EH (cell line): ENCODE measurements at places on chromosomes 3 and 15.

GRCh38 chr3:13451301-13451673 is 28.8 kb upstream of the HDAC11 start:
- no peak for DNase-seq

- peak; percentile 88 for DNase-seq
Measured at GRCh38 chr3:58066842-58067241, 58.6 kb downstream of the FLNB start.

- peak; percentile 81 for DNase-seq
Measured at GRCh38 chr3:24242012-24242698, 252.5 kb downstream of the THRB start.

- no peak for DNase-seq
Measured at GRCh38 chr3:168239287-168239686, 143.6 kb upstream of the GOLIM4 start.

DNA sequence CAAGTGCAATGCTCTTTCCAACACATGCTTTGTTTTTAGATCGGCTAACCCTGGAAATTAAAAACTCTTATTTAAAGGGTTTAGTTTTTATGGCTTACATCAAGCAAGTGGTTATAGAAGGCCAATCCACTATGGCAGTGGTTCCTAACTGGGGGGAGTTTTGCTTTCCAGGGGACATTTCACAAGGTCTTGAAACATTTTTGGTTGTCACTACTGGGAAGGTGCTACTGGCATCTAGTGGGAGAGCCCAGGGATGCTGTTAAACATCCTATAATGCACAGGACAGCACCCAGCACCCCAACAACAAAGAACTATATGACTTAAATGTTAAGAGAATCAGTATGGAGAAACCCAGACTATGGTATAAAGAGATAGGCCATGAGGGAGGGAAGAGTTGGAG is 439.0 kb downstream of the NTRK3 start:
- peak; percentile 21 for DNase-seq

DNA sequence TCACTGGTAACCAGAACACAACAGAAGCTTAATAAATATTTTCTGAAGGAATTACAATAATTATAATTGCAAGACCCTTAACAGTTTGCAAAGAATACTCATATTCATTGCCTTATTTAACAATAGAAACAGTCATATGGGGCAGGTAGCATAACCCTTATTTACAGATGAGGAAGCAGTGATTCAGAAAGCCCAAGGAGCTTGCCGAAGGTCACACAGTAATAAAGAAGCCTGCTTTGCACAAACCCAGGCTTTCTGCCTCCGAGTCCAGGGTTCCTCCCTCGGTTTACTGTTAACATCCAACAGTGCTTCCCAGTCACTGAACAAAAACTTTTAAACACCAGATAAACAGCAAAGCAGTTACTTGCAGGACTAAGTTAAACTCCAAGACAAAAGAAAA is 35.3 kb downstream of the SRGAP3 start:
- no peak for DNase-seq

DNA sequence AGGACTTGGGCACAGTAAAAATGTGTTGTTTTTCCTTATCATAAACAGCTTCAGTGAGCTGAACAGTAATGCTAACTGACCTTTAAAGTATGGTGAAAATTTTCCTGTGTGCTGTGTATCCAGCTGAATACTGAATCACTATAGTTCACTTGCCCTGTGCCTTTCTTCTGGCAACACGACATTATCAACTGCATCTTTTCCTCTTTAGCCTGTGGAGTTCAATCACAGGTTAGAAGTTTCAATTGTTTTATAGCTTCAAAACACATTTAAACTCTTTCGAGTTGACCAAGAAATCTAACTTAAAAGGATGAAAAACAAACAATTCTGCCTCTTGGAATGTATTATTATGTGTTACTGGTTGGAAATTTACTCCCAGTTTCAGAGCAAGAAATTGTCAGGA is 1120.7 kb upstream of the ALCAM start:
- no peak for DNase-seq

DNA sequence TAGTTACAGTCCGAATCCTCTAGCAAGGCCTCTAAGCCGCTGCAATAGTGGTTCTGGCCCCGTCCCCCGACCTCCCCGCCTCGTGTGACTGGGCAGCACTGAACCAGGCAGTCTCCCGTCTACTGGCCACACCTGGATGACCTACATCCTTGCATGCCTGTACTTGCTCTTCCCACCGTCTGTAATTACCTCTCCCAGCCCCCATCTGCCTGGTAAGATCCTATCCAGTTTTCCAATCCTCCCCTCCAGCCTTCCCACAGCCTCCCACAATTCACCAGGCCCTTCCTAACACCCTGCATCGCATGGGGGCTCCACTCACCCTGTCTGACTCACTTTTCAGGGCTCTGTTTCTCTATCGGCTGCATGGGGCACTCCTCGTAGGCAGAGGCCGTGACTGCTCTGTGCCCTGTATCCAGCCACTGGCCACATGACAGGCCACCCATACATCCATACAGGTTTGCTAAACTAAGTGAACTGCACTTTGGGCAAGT is 32.8 kb downstream of the XXYLT1 start:
- DNase-seq: no peak

- no peak for DNase-seq
Measured at GRCh38 chr3:61354604-61355003, 103.4 kb upstream of the FHIT start.

DNA sequence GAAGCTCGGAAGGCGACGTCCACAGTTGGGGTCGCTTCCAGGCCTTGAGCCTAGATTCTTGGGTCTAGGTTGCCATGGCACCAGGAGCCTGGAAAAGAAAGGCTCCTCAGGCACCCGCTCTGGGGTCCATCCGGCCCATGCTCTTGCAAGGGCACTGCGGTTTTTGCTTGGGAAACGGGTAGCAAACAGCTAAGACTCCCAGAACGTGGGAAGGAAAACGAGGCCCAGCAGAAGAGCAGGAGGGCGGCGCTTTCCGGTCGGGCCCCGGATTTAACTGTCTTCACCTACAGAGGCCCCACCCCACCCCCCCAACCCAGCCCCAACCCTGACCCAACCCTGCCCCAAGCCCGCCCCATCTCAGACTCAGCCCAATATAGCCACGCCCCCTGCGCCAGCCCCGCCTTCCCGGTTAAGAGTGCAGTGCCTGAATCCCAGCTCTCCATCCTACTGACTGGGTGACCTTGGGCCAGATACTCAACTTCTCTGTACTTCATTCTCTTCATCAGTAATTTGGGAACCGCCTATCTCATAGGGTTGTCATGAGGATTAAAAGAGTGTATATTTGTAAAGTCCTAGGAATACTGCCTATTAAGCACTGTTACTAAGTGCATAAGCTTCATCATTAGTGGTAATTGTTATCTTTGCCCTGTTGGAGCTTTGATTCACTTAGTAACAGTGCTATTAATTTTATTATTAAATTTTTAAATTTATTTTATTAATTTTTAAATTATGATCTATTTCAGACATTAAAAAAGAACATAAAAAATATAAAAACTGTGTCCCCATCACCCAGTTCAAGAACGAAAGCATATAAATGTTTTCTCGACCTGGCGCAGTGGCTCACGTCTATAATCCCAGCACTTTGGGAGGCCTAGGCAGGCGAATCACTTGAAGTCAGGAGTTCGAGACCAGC is 28.4 kb upstream of the SMAD6 start:
- DNase-seq: peak; percentile 51

DNA sequence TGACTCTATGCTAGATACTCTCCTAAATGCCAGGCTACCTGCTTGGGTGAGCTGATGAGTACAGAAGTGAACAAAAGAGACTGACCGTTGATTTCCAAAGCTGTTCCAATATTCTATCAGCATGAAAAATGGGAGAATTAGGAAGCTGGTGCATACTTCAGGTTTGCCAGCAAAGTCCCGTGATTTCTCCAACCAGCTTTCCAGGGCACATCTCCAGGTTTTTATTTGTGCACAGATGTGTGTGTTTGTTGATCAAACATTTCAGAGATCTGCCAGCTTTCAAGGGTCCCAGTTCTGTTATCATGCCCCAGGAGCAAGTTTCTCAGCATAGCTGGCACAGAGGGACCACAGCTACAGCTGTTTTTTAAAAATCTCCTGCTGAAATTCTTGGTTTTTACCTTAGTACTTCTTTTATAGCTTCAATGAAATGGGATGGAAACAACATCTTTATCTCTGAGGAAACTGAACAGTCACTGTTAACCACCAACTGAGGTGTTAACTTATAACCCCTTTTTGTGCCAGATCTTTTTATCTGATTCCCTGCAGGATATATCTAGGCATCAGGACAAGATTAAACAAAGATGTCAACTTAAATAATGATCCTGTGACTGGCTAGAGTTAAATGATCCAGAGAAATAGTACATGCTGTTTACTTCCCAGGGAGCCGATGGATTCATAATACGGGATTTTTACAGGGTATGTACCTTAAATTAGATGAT is 380.8 kb downstream of the GRM7 start:
- DNase-seq: no peak

GRCh38 chr3:3081381-3082233 is 28.6 kb downstream of the IL5RA start:
- DNase-seq: no peak

DNA sequence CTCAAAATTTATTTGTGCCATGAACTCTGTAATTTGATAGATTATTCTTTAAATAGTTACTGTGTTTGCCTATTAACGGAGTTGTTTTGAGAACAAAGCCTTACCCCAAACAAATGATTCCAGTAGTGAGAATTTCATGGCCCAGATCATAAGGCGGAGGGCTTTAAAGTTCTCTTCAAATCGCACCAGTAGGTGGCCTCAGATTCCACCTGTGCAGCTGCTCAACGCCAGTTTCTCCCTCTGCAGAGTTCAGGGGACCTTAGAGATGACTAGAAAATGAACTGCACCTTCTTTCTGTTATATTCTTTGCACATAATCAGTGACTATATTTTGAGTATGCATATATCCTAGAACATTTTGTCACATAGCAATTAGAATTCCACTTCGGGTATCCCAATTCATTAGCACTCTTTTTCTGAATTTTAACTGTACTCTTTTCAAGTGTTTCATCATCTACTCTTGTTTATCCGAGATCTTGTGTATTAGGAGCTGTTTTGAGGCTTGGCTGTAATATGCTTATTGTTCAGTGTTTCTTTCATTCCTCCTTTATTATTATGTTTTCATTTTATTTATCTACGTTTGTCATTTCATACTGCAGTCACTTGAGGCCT is 232.6 kb upstream of the CHRM5 start:
- DNase-seq: peak; percentile 37

- no peak for DNase-seq
Measured at GRCh38 chr15:34973512-34973911, 4.0 kb upstream of the AQR start.

GRCh38 chr15:74035121-74036017 is 40.9 kb downstream of the PML start:
- no peak for DNase-seq

DNA sequence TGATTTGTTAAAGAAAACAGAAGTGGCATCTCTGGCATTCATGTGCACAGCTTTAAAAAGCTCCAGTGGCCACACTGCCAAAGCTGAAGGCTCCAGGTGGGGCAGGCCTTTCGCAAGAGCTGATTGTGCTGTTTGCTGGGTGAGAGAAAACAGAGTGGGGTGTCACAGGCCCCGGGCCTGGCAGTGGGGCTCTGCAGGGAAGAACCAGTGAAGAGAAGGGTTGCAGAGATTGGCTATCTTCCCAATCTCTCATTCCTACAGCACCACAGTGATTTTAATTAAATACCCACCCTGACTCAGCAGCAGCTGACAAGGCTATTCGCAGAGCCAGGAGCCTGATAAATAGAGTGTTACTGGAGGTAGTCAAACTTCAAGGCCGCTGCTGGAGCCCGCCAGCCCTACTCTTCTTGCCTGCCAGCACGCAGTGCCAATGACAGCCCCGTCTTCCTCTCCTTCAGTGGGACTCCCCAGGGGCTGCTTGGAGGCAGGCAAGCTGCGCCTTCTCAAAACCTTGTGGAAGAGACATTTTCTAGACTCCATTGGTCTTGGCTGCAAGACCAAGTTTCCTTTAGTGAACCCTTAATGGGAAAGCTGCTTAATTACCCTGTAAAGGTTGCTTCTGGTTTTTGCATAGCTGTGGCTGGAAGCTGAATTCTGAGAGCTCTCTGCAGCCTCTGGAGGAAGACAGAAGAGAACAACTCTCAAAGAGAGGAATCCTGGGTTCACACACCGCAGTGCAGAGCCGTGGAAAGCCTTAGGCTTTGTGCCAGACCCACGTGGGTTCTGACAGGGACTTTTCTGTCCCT is 225.8 kb upstream of the SLCO3A1 start:
- no peak for DNase-seq

DNA sequence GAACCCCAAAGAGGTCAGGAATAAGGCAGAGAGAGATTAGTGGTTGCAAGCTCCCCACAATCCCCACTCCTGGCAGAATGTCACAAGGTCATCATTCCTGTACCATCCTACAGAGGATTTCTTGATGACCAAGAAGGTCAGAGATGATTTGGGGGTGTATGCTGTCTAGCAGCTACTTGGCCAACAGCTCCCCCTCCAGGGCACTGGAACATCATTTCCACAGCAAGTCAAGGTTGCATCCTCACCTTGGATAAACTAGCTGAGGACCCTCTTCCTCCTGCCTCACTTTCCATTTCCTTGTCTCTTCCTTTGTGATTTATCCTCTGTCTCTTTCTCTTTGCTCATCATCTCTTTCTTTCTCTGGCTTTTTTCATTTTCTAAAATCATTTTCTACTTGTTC is 106.3 kb downstream of the PROS1 start:
- DNase-seq: no peak

- DNase-seq: peak; percentile 77
Measured at GRCh38 chr3:30370681-30371271, 235.6 kb upstream of the TGFBR2 start.

- peak; percentile 7 for DNase-seq
Measured at GRCh38 chr3:169295126-169295525, 368.4 kb downstream of the MECOM start.

GRCh38 chr3:81299481-81299880 is 462.0 kb downstream of the GBE1 start:
- no peak for DNase-seq

GRCh38 chr3:140529096-140529495 is 148.8 kb upstream of the TRIM42 start:
- DNase-seq: peak; percentile 33

GRCh38 chr3:23537101-23537551 is 268.6 kb upstream of the UBE2E1 start:
- DNase-seq: no peak

- no peak for DNase-seq
Measured at GRCh38 chr3:106018929-106019550, 150.2 kb upstream of the CBLB start.

- peak; percentile 16 for DNase-seq
Measured at GRCh38 chr15:79593119-79593869, 161.2 kb downstream of the MINAR1 start.

DNA sequence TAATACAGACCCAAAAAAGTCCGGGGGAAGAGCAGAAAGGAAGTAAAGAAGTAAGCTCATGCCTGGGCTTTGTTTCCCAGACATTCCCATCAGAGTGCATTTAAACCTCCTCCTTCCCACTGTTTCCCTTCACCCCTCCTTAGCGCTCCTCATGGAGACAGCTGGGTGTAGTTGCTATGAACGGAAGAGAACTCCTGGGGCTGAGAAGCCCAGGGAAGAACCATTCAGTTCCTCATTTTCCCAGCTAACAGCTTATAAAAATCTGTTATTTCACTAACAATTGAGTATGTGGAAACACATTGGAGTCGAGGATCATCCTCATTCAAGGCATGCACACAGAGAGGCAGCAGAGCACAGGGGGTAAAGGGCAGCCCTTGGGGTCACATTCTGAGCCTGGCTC is 299.3 kb downstream of the SHQ1 start:
- no peak for DNase-seq
